ENCODE measurements at places on chromosomes 1 and 21. TPM values are rescaled to one million over a fixed set of nuclear protein-coding genes. Genes with fewer than 3 reads are reported as not detected.

LCE1B gene
- not detected for total RNA-seq

- no peak for DNase-seq
These were observed 189.1 kb upstream of the C1orf87 start for GRCh38 chr1:60262701-60263100.

DNA sequence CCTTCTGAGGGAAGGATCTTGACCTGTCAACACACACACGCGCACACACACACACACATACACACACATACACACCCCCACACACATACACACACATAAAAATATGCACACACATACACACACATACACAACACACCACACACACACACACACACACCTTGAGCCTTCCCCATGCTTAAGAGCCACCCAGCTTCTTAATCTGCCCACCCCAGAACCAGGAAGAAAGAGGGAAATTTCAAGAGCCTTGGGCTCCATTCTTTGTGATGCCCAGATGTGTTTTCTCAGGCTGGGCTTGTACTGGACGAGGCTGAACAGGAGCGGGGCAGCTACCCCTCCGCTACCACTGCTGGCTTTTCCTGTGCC is 643.5 kb downstream of the KIF26B start:
- DNase-seq, result no peak

- DNase-seq, result no peak
These were observed 36.6 kb downstream of the TNFSF18 start for GRCh38 chr1:173014160-173014559.
